ENCODE measurements at places on chromosomes 7 and 10.

GRCh38 chr7:128687131-128687530 is 15.0 kb downstream of the GARIN1A start:
- DNase-seq: no peak

GRCh38 chr7:25098096-25099046 is 26.7 kb downstream of the CYCS start:
- peak; percentile 63 for DNase-seq

DNA sequence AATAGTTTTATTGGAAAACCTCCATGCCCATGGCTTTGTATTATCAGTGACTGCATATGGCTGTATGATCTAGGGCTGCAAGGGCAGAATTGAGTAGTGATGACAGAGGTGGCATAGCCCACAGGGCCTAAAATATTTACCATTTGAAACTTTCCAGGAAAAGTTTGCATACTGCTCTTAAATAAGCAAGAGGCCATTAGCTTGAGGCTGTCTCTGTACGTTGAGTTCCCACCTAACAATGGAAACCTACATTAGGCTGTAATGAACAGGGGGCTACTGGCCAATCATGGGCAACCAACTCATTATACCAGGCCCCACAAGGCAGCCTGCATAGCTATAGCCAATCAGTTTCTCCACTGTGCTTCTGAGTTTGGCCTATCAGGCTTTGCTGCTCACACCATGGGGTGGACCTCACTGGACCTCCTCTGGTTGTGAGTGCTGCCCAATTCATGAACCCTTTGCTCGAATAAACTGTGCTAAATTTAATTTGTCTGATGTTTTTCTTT is 673 bp upstream of the ST8SIA6 start:
- no peak for DNase-seq

- peak; percentile 45 for DNase-seq
These were observed 151.0 kb downstream of the CHN2 start for GRCh38 chr7:29345590-29345989.

GRCh38 chr7:129014501-129015101 is 40.3 kb downstream of the TNPO3 start:
- no peak for DNase-seq

DNA sequence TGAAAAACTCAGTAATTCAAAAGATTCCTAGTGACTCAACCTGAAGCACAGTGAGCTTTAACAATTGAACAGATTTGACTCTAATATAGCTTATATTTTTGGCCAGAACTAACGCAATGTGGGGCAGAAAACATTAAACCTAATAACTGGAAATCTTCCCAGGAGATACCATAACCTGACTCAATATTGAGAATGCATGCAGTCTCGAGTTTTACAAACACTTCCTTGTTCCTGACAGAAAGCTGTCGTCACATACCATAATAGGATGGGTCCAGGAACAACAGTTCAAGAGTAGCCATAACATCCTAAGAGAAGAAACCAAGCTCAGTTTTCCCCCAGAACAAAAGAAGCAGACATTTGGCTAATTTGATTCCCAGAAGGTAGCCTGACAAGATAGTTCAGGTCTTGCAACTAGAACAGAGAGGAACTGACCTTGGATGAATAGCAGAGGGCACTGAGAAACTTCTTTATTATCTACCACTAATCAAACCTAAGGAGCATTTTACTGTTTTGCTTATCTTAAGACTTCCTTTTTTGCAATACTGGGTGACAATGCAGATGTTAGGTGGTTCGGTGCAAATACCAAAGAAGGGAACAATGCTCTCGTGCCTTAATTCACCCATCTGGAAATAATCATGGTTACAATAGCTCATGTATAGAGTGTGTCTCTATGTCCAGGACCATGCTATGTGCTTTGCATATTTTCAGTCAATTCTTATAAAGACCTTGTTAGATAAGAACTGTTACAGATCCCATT is 38.6 kb upstream of the ACSL5 start:
- no peak for DNase-seq
